ENCODE measurements at places on chromosomes 6 and 20. TPM values are rescaled to one million over a fixed set of nuclear protein-coding genes. Genes with fewer than 3 reads are reported as not detected.

The PRND gene
- total RNA-seq, result not detected

DNA sequence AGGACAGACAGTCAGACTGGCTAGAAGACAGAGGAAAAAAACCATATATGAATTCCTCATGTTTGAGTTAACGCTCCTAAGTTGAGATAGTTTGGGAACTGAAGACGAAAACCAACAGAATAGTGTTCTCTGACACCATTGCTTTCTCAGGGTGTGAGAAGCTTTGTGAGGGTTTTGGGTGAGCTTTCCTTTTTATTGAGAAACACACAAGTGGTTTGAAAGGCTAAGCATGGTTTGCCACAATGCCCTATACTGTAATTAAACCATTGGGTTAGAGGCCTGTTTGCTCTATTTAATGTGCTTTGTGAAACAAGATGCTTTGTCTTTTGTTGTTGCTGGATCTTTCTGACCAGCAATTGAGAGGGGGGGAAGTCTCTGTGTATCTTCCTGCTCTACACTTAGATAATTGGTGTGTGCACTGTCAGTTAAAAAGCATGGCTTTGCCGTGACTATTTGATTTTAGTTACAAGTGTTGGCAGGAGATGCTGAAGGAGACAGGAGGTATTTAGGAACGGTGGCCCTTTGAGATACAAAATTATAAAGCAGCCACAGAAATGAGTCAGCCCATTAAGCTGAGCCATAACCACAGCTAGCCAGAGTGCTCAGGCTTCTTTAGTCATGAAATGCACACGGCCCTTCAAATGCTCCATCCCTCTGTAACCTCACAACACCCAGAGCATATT lies 273.0 kb upstream of the PREP start:
- no peak overlapping the region for H3K27ac ChIP-seq
- H3K4me1 ChIP-seq, result no peaks in the 10 kb centered on the region
- no peaks in the 10 kb centered on the region for H3K36me3 ChIP-seq

DNA sequence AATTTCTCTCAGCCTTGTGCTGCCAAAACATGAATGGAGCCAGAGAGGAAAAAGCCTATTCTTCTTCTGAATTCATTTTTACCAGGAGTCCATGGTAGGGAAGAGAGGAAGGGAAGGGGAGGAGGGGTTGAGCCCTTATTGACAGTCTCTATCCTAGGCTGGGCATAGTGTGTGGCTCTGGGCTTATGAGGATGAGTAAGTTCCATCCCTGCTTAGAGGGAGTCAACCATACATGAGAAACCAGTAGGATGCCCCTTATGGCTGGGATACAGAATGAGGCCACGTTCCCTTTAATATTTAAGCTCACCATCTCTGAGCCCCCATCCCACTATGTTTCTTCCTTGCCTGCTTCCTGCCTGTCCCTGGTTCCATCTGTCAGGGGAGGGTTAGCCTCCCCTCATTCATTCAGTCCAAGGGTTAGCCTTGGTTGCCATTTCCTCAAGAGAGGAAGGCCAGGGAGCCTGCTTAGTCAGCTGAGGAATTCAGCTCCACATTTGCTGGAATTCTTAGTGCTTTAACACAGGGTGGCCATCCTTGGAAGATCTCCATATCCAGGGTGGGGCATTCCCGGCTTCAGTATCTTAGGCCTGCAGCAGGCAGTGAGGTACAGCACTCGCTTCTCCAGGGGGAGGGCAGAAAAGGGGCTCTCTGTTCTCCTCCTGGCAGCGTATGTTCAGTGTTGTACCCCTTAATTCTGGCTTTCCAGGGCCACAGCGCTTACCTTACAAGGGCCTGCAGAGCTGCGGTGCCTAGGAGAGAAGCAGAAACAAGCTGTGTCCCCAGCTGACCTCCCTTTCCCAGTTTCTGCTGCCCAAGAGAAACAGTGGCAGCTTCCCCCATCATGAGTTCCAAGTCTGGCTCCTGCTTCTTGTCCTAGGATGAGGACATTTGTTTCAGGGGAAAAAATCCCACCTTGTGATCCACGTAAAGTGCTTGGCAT lies 12.5 kb downstream of the SIRT5 start:
- no peak for DNase-seq
- H3K36me3 ChIP-seq, result no peaks in the 10 kb centered on the region
- H3K4me1 ChIP-seq, result peaks cover 4% of the 10 kb centered on the region
- no peak overlapping the region for H3K27ac ChIP-seq
- H3K4me3 ChIP-seq, result no peak overlapping the region
- H3K27me3 ChIP-seq, result peaks cover 2% of the 10 kb centered on the region

- H3K36me3 ChIP-seq, result no peaks in the 10 kb centered on the region
- no peak overlapping the region for H3K27ac ChIP-seq
- no peaks in the 10 kb centered on the region for H3K4me1 ChIP-seq
- no peak overlapping the region for H3K4me3 ChIP-seq
Measured at GRCh38 chr20:1968964-1969363, 24.9 kb downstream of the PDYN start.

GRCh38 chr20:36491901-36492617 lies 49.3 kb upstream of the MYL9 start:
- H3K36me3 ChIP-seq, result no peaks in the 10 kb centered on the region
- H3K4me3 ChIP-seq, result no peak overlapping the region
- no peak overlapping the region for H3K27ac ChIP-seq

The SFTA2 gene
- total RNA-seq, result not detected

DNA sequence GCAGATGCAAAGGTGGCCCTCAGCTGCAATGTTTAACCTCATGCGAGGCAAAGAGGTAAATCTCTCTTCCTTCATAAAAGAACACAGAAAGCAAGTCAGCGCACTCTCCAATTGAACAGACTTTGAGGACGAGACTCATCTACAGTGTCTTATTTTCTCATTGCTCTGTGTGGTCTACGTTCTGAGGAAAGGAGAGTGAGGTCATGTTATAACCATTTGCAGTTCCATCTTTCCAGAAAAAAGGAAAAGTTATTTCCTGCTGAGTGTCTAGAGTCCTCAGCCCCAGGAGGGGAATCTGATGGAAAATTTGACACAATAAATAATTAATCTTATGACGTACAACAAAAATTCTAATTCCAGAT lies 35.6 kb upstream of the THBS2 start:
- no peaks in the 10 kb centered on the region for H3K36me3 ChIP-seq
- H3K27me3 ChIP-seq, result peaks cover 3% of the 10 kb centered on the region
- no peaks in the 10 kb centered on the region for H3K4me1 ChIP-seq
- no peak for DNase-seq

- no peaks in the 10 kb centered on the region for H3K36me3 ChIP-seq
- H3K4me3 ChIP-seq, result no peak overlapping the region
Measured at GRCh38 chr6:15073344-15073789, 172.5 kb upstream of the JARID2 start.

The TAGAP gene
- not detected for total RNA-seq

DNA sequence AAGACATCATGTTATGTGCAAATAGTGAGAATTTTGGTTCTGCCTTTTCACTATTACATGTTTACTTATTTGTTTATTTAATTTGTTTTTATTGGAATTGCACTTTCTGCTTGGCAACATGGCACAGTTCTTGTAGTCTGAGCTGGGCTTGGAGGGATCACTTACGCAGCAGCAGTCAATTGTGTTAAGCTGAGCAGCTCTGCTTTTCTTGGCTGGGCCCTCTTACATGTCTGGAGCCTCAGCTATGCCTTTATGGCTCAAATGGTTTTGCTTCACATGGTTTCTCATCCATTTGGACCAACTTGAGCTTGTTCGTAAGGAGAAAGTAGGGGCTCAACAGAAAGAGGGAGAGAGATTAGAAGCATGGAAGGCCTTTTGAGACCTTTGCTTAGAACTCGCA lies 327.5 kb upstream of the EPHA7 start:
- H3K27ac ChIP-seq, result no peak overlapping the region
- H3K4me3 ChIP-seq, result no peak overlapping the region
- peaks cover 3% of the 10 kb centered on the region for H3K27me3 ChIP-seq
- no peaks in the 10 kb centered on the region for H3K36me3 ChIP-seq
- no peaks in the 10 kb centered on the region for H3K4me1 ChIP-seq
- DNase-seq, result no peak

- H3K27ac ChIP-seq, result no peak overlapping the region
- H3K4me3 ChIP-seq, result no peak overlapping the region
- no peaks in the 10 kb centered on the region for H3K36me3 ChIP-seq
- peaks cover 2% of the 10 kb centered on the region for H3K27me3 ChIP-seq
Measured at GRCh38 chr6:26003102-26003694, 40.6 kb downstream of the TRIM38 start.

DNA sequence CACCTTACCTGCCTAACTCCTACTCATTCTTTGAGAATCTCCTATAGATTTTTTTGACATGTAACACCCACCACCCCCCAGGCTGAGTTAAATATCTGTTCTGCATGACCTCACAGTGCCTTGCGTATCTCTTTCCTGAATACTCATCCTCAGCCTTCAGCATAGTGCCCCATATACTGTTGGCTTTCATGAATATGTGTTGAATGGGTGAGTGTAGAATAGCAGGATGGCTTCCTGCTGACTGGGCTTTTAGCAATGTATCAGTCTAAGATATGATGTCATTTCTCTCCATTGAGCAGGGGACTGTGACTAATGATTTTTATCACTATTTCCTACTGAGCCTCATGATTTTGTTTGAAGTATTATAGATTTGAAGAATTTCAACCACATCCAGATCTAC lies 361.6 kb upstream of the MARCKS start:
- H3K4me3 ChIP-seq, result no peak overlapping the region
- H3K4me1 ChIP-seq, result no peaks in the 10 kb centered on the region
- H3K36me3 ChIP-seq, result no peaks in the 10 kb centered on the region
- H3K27ac ChIP-seq, result no peak overlapping the region
- DNase-seq, result no peak
